ENCODE measurements at places on chromosomes 4 and X.

GRCh38 chrX:51975360-51975759, 81.9 kb downstream of the MAGED1 start:
- DNase-seq = no peak

GRCh38 chr4:4913628-4914027, 54.2 kb downstream of the MSX1 start:
- no peak for DNase-seq

- DNase-seq = no peak
Observed at GRCh38 chr4:8352368-8353157, 83.0 kb downstream of the HTRA3 start.

DNA sequence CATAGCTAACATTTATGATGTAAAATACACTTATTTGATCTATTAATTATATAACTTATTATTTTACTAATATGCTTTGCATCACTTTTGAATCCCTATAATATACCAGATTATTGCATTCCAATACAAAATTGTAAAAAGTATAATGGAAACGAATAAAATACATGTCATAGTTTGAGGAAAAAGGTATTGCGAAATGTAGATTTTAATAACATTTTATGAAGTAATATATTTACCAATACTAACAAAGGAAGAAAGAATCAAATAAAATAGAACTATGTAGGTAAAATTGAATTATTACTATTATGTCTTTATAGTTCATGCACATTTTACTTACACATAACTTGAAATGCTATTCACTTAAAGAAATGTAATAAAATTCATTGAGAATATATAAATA, 1300.2 kb downstream of the ADGRL3 start:
- no peak for DNase-seq

DNA sequence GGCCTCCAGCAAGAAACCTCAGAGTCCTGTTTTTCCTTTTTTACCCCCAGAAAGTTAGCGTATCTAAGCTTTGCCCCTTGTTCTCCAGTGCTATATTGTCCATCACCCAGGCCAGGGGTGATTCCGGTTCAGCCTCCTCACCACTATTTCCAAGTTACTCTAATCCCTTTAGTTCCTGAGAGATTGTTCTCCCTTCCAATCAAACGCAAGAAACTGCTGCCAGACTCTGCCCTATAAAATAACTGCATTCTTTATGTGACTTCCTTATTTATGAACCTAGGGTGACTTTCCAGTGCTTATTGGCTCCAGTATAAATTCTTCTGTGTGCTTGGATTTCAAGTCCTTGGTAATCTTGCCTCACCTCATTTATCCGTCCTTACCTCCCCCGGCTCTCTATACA, 65.7 kb downstream of the CLCN5 start:
- DNase-seq = no peak

- DNase-seq = no peak
Observed at GRCh38 chrX:119693996-119694451, 1.1 kb upstream of the SEPTIN6 start.

Measured in H54 (cell line).